NAMALWA (cell line): ENCODE measurements at places on chromosomes 1 and 21.

DNA sequence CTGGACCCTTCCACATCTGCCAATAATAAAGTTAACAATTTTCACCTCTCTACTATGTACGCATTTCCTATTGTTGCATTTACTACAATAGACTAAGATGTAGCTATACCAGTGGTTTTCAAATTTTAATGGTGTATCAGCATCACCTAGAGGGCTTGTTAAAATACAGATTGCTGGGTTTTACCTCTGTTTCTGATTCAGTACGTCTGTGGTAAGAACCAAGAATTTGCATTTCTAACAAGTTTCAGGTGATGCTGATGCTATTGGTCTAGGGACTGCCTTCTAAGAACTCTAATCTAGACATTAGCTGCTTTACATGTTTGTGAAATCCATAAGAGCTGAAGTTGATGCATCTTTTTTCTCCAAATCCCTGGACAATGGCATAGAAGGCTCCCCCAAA, 59.7 kb downstream of the ERICH3 start:
- no peak for DNase-seq

DNA sequence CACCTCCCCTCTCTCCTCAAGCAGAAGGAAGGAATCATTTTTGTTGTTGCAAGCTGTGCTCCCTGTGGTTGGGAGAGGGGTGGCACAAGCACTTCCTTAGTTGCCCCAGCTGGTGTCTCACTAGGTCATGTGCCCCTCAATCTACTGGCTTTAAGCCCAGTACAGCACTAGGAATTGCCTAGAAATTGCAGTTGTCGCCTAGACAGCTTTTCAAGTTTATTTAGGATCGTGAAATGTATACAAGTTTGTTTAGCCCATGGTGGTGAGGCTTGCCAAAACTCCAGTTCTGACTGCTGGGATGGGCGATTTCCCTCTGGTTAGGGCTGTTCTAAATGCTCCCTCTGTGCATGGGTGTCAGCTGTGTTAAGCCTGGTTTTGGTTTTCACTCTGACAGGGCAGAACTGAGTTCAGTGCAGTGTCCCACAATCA, 126.8 kb upstream of the ZNF644 start:
- peak; percentile 6 for DNase-seq

- DNase-seq: peak; percentile 42
These were observed 40.2 kb downstream of the EDN2 start for GRCh38 chr1:41444246-41444645.

GRCh38 chr1:228259951-228260350, 52.1 kb downstream of the OBSCN start:
- no peak for DNase-seq

GRCh38 chr1:182724215-182724614, 39.8 kb upstream of the RGS8 start:
- no peak for DNase-seq

DNA sequence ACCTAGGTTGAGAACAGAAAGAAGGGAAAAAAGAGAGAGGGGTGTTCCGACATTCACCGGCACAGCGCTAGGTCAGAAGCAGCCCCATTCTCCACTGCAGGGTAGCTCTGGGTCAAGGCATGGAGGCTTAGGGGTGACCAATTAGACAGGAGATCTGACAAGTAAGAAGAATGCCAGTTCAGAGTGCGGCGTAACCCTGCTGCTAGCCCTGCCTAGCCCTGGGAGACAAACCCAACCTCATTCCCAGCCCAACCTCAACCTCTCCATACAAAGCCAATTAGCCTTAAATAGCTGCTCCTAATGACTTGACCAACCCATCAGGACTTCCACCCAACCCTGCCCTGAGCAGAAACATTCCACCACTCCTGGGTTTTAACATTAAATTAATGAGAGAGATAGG, 3.4 kb downstream of the PRELP start:
- DNase-seq: no peak

DNA sequence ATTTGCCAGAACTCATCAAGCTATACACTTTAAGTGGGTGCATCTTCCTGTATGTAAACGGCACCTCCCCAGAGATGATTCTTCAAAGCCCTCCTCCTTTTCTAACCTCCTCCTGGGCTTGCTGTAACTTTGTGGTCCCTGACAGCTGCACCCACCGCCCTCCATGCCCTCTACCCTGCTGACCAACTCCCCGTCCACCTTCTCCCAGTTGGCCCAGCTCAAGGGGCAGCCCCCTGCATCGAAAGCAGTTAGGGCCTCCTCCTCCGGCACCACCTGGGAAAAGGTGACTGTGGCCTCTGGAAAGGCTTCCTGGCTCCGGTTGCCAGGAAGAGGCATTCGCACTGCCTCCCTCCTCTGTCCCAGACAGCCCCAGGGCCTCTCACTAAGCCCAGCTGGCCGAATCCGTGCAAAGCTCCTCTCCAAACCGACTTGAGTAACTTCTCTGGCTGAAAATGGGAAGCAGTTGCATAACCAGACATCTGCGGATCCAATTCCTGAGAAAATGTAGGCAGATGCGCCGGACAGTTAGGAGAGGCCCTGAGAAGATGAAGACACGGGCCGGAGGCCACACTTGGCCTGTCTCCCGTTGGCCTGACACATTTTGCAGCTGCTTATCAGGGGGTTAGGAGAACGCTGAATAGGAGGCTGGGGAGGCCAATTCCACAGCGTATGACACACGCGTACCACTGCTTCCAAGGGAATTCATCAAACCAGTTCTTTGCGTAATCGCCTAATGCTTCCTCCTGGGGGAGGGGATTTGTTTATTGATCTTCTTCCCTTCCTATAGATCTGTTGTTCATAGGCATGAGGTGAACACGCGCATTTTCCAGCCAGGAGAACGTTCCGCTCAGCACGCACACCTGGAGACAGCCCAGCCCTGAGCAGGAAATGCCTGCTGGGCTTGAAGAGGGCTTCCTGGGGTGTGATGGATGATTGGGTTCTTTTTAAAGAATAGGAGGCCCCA, 48.7 kb upstream of the COL6A2 start:
- no peak for DNase-seq

DNA sequence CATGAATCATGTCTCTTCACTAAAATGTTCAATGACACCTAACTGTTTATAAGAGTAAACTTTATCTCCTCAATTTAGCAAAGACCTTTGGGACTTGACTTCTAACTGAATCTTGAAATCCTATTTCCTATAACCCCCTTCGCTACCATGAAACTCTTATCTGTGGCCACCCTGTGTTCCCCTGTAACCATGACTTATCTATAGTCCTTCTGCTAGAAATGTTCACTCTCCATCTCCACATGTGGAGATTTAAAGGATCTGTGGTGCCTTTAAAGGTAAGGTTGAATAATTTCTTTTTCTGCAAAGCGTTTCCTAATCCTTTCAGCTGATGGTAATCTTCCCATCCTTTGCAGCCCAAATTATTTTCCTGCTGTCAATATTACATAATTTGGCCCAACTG, 436.3 kb upstream of the RUNX1 start:
- DNase-seq: no peak

DNA sequence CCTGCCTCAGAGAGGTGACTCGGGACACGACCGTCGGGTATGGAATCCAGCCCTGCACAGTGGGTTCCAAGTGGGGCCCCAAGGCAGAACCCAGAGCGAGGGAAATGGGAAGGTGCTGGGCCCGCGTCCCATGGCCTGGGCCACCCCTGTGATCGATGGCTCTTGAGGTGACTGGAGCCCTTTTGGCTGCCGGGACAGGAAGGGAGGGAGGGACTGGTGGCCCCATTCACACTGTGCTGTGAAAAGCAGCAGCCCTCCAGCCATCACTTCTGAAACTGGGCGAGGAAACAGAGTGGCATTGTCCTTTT, 110.4 kb upstream of the IFFO2 start:
- DNase-seq: no peak

DNA sequence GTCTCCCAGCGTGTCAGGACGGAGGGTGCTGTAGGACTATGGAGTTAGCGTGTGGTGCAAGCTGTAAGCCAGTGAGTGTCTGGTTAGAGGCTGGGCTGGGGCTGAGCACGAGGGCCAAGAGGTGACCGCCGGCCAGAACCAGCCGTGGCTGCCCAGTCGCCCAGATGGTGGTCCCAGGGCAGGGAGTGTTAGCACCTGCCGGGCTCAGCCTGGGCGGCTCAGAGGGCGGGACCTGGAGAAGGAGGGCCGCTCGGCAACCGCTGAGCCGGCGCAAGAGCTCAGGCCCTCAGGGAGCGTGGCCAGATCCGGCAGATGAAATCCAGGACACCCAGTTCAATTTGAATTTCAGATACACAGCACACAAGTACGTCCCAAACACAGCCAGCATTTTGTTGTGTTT, 87.9 kb downstream of the PRDM16 start:
- no peak for DNase-seq
